Nephron progenitor cell (in vitro differentiated cells): ENCODE measurements at places on chromosomes 7 and 10.

- no peaks in the 10 kb centered on the region for H3K36me3 ChIP-seq
- H3K27me3 ChIP-seq = peaks cover 13% of the 10 kb centered on the region
- peaks cover 18% of the 10 kb centered on the region for H3K4me1 ChIP-seq
These were observed 9.9 kb downstream of the C7orf57 start for GRCh38 chr7:48045195-48045765.

- peaks cover 21% of the 10 kb centered on the region for H3K36me3 ChIP-seq
- H3K4me3 ChIP-seq = no peak overlapping the region
- H3K4me1 ChIP-seq = peaks cover 35% of the 10 kb centered on the region
These were observed 608.5 kb upstream of the GALNT17 start for GRCh38 chr7:70523249-70523988.

- peaks cover 64% of the 10 kb centered on the region for H3K4me1 ChIP-seq
- no peaks in the 10 kb centered on the region for H3K36me3 ChIP-seq
- peaks cover 5% of the 10 kb centered on the region for H3K27me3 ChIP-seq
- H3K4me3 ChIP-seq = no peak overlapping the region
- DNase-seq = no peak
These were observed 15.8 kb downstream of the PODXL start for GRCh38 chr7:131540491-131541162.

GRCh38 chr7:1859266-1860035 lies 189.4 kb downstream of the ELFN1 start:
- H3K27me3 ChIP-seq = no peaks in the 10 kb centered on the region
- H3K27ac ChIP-seq = no peak overlapping the region
- peak; percentile 1 for DNase-seq
- peaks cover 30% of the 10 kb centered on the region for H3K4me1 ChIP-seq

GRCh38 chr7:37663693-37664092 lies 19.9 kb upstream of the GPR141 start:
- no peak for DNase-seq
- no peaks in the 10 kb centered on the region for H3K36me3 ChIP-seq
- H3K4me3 ChIP-seq = no peak overlapping the region
- no peak overlapping the region for H3K27ac ChIP-seq
- H3K4me1 ChIP-seq = no peaks in the 10 kb centered on the region
- H3K27me3 ChIP-seq = peaks cover 3% of the 10 kb centered on the region

- H3K4me1 ChIP-seq = peaks cover 23% of the 10 kb centered on the region
- H3K27ac ChIP-seq = no peak overlapping the region
- H3K4me3 ChIP-seq = no peak overlapping the region
- H3K36me3 ChIP-seq = no peaks in the 10 kb centered on the region
- H3K27me3 ChIP-seq = peaks cover 25% of the 10 kb centered on the region
These were observed 30.2 kb upstream of the LEP start for GRCh38 chr7:128210590-128211570.

DNA sequence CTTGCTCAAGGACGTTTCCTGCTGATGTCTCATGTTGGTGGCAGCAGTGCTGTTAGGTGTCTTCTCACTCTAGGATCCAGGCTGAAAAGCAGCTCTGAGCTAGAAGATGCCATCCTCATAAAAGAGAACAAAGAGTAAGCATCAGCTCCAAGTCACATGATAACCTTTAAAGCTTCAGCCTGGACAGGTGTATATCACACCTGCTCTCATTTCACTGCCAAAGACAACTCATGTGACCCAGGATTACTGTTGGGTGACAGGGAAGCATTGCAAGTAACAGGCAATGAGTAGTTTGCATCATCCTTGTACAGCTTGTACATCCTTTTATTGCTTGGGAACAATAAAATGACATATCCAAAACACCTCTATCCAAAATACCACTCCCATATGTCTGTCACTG lies 423.4 kb upstream of the DPP6 start:
- no peak for DNase-seq
- H3K4me3 ChIP-seq = no peak overlapping the region
- no peaks in the 10 kb centered on the region for H3K36me3 ChIP-seq
- H3K27ac ChIP-seq = no peak overlapping the region
- H3K4me1 ChIP-seq = no peaks in the 10 kb centered on the region
- peaks cover 6% of the 10 kb centered on the region for H3K27me3 ChIP-seq

- no peak overlapping the region for H3K27ac ChIP-seq
- H3K4me3 ChIP-seq = no peak overlapping the region
- H3K27me3 ChIP-seq = no peaks in the 10 kb centered on the region
- H3K4me1 ChIP-seq = peaks cover 33% of the 10 kb centered on the region
- no peak for DNase-seq
- H3K36me3 ChIP-seq = peaks cover 12% of the 10 kb centered on the region
These were observed 53.4 kb downstream of the TMEM209 start for GRCh38 chr7:130151591-130152492.

GRCh38 chr10:101066146-101066895 lies 4.5 kb downstream of the KAZALD1 start:
- peaks cover 58% of the 10 kb centered on the region for H3K4me1 ChIP-seq
- H3K36me3 ChIP-seq = no peaks in the 10 kb centered on the region
- H3K27ac ChIP-seq = no peak overlapping the region
- H3K4me3 ChIP-seq = peak overlapping the region; percentile 84
- peak; percentile 63 for DNase-seq

DNA sequence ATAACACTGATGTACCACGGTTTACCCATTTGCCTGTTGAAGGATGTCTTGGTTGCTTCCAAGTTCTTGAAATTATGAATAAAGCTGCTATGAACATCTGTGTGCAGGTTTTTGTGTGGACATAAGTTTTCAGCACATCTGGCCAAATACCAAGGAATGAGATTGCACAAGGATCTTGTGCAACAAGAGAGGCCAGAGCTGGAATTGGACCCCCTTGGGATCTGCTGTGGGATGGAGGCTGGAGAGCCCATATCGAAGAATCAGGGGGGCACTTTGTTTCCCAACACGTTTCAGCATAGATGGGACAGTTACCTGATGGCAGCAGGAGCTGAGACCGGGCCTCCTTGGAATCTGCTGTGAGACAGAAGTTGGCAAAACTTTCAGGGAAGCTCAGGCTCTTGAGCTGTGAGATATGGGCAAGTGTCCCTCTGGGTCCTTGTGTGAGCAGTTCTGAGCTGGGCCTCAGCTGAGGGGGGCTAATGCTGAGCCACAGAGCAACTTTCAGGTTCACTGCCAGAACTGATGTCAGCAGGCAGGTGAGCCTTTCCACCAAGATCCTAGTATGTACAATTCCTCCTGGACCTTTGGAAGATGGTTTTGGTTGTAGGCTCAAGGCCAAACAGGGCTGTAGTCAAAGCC lies 115.2 kb upstream of the RAB18 start:
- no peak overlapping the region for H3K27ac ChIP-seq
- no peaks in the 10 kb centered on the region for H3K36me3 ChIP-seq
- DNase-seq = no peak
- no peak overlapping the region for H3K4me3 ChIP-seq
- H3K4me1 ChIP-seq = no peaks in the 10 kb centered on the region

GRCh38 chr10:3136336-3136735 lies 36.2 kb downstream of the PITRM1 start:
- no peak for DNase-seq
- peaks cover 86% of the 10 kb centered on the region for H3K36me3 ChIP-seq
- H3K27me3 ChIP-seq = no peaks in the 10 kb centered on the region
- no peaks in the 10 kb centered on the region for H3K4me1 ChIP-seq
- no peak overlapping the region for H3K4me3 ChIP-seq
- peak overlapping the region; percentile 21 for H3K27ac ChIP-seq

- no peaks in the 10 kb centered on the region for H3K4me1 ChIP-seq
- no peak overlapping the region for H3K4me3 ChIP-seq
- H3K27me3 ChIP-seq = no peaks in the 10 kb centered on the region
- no peak overlapping the region for H3K27ac ChIP-seq
- DNase-seq = no peak
These were observed 119.0 kb downstream of the BICC1 start for GRCh38 chr10:58631715-58632114.

DNA sequence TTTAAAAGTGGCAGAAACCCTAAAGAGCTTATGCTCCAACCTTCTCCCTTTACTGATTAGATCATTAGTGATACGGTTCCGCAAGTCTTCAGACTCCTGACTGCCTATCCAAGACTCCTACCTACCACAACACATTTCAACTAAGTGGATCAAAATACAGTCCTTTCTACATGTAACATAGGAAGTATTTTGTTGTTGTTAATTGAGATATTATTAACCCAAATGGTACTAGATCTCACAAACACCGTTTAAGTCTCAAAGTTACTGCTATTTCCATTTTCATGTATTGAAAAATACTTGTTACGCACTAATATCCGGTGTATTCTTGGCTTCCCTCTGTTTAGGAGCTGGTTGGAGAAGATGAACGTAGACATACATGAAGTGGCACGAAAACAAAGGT lies 1.1 kb downstream of the FAM237B start:
- peak overlapping the region; percentile 84 for H3K4me3 ChIP-seq
- H3K27me3 ChIP-seq = peaks cover 68% of the 10 kb centered on the region
- no peaks in the 10 kb centered on the region for H3K36me3 ChIP-seq

- peaks cover 14% of the 10 kb centered on the region for H3K36me3 ChIP-seq
- H3K27ac ChIP-seq = no peak overlapping the region
- peaks cover 11% of the 10 kb centered on the region for H3K27me3 ChIP-seq
- DNase-seq = no peak
- H3K4me3 ChIP-seq = no peak overlapping the region
- H3K4me1 ChIP-seq = no peaks in the 10 kb centered on the region
These were observed 358.6 kb downstream of the PTPRN2 start for GRCh38 chr7:158228986-158229385.

DNA sequence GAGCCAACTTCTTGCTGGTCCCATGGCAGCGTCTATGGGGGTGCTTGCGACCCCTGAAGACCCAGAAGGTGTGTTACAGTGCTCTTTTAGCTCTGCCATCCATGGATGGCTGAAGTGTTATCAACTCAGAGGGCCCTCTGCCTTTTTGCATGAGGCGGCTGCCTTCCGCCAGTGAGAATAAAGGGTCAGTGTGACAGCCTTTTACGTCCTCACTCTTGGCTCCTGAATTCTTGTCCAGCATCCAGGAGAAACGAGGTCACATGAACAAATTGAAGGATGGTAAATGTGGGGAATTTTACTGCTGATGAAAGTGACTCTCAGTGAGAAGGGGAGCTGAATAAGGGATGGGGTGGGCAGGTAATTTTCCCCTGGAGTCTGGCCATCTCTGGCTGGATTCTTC lies 24.1 kb downstream of the SSMEM1 start:
- peak overlapping the region; percentile 88 for H3K27ac ChIP-seq
- H3K27me3 ChIP-seq = peaks cover 7% of the 10 kb centered on the region
- DNase-seq = no peak
- peaks cover 15% of the 10 kb centered on the region for H3K36me3 ChIP-seq
- H3K4me1 ChIP-seq = peaks cover 61% of the 10 kb centered on the region
- peak overlapping the region; percentile 13 for H3K4me3 ChIP-seq

DNA sequence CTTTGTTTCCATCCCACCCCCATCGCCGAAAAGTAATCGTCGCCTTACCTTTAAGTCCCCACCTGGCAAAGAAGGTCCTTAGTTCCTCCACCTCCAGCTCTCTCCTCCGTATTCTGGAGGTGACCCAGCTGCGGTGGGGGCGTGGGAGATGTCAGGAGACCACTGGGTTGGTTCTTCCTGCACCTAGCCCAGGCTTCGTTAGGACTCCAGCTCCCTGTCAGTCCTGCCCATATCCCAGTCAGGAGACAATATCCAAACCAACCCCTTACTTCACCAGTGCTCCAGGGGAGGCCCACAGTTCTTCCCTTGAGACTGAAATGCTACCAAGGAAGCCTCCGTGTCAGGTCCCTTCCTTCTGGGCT lies 693 bp downstream of the ADIRF start:
- H3K4me1 ChIP-seq = peaks cover 64% of the 10 kb centered on the region
- H3K27ac ChIP-seq = no peak overlapping the region
- no peaks in the 10 kb centered on the region for H3K36me3 ChIP-seq
- DNase-seq = no peak
- H3K4me3 ChIP-seq = no peak overlapping the region

GRCh38 chr7:30464231-30464671 lies 14.3 kb downstream of the NOD1 start:
- peaks cover 41% of the 10 kb centered on the region for H3K4me1 ChIP-seq
- H3K4me3 ChIP-seq = no peak overlapping the region
- H3K36me3 ChIP-seq = peaks cover 6% of the 10 kb centered on the region

GRCh38 chr10:4983615-4984216 lies 19.9 kb downstream of the AKR1C2 start:
- H3K4me1 ChIP-seq = peaks cover 9% of the 10 kb centered on the region
- no peaks in the 10 kb centered on the region for H3K36me3 ChIP-seq
- H3K27ac ChIP-seq = no peak overlapping the region
- H3K4me3 ChIP-seq = no peak overlapping the region
- DNase-seq = no peak

GRCh38 chr7:137142376-137142775 lies 201.2 kb downstream of the PTN start:
- no peak for DNase-seq
- no peaks in the 10 kb centered on the region for H3K27me3 ChIP-seq
- H3K36me3 ChIP-seq = no peaks in the 10 kb centered on the region
- H3K27ac ChIP-seq = no peak overlapping the region
- H3K4me1 ChIP-seq = no peaks in the 10 kb centered on the region

DNA sequence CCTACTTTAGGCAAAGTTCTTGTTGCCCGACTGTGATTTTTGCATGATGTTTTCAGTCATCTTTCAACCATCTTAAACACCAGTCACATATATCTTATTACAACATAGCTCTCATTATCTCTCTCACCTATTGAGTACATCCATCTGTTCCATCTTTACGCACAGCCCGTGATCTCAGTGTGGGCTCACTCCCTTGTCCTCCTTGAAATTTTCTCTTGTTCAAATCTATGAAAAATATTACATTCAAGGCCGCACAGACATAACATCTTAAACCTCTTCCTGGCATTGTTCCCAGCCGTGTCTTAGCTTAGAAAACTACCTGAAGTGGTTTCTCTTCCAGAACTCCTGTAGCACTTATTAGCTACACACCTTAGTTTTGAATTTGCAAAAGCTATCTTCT lies 32.6 kb downstream of the NET1 start:
- DNase-seq = no peak
- H3K36me3 ChIP-seq = no peaks in the 10 kb centered on the region
- H3K4me1 ChIP-seq = peaks cover 41% of the 10 kb centered on the region
- no peak overlapping the region for H3K4me3 ChIP-seq

DNA sequence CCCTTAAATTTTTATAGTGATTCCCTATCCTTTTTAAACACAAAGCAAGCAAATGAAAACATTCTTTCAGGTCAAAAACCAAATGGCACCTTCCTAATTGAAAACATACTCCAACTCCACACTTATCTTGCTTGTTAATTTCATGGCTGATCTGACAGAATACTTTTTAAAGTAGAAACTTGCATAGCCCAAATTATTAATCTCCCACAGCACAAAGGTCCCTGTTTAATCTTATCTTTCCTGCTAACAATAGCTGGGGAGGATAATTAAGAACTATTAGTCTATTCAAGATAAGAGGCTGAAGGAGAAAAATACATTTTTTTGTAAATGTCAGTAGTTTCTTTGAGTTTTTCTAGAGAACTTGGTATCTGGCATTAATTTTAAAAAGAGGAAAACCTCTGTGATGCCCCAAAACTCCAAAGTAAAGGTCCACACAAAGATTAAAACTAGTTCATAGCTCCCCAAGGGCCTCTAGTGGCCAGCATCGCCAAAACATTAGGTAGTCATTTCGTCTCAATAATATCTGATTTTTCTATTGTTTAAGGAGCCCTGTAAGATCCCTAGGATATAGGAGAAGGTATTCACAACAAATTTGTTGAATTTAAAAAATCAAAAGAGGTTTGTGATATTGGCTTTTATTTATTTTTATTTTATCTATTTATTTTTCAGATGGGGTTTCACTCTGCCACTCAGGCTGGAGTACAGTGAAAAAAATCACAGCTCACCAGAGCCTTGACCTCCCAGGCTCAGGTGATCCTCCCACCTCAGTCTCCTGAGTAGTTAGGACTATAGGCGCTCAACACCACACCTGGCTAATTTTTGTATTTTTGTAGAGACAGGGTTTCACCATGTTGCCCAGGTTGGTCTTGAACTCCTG lies 14.7 kb downstream of the CDNF start:
- no peaks in the 10 kb centered on the region for H3K36me3 ChIP-seq
- H3K27me3 ChIP-seq = peaks cover 11% of the 10 kb centered on the region
- peak; percentile 22 for DNase-seq
- peaks cover 11% of the 10 kb centered on the region for H3K4me1 ChIP-seq
- no peak overlapping the region for H3K4me3 ChIP-seq
